ENCODE measurements at places on chromosomes 16 and 17.

- no peak for DNase-seq
Observed at GRCh38 chr16:4771646-4772045, 4.7 kb upstream of the ZNF500 start.

GRCh38 chr17:37043201-37043600 lies 94.4 kb downstream of the AATF start:
- DNase-seq: no peak

DNA sequence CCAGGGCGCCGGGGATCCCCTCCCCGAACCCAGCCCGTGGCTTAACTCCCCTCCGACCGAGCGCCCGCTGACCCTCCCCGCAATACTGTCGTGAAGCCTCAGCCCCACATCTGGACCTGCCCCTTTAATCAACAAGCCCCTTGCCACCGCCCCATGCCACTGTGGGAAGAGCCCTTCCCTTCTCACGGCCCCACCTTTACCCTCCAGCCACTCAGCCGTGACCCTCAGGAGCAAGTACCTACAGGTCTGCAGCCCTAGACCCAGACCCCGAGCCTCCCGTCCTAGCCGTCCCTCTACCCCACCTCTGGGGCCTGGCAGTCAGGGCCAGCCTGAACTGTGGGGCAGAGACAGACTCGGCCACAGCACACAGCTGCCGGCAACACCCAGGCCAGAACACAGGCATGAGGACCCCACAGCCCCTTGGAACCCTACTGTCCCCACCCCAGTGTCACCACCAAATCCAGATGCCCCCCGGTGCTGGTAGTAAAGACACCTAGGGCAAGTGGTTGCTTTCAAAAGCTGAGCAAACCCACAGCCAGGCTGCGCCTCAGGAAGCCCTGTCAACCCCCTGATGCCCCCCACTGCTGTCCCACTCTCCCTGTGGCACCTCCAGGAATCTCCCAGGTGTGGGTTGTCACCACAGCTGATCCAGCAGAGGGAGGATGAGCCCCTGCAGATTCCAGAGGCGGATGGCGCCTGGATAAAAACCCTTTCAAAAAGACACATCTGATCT lies 1.4 kb downstream of the NXPH3 start:
- DNase-seq: no peak

DNA sequence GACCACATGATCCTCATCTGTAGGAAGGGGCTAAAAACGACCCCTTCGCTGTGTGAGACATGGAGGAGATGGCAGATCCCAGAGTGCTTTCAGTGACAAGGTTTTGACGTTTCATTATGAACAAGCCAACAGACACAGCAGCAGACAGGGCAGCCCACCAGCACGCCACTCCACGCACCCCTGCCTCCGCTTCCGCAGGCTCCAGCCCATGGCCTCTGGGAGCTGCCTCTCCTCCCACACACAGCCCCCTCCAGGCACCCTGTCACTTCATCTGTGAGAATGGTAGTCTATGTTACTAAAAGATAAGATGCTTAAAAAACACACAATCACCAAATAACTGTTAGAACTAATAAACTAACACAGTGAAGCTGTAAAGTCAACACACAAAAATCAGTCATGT lies 12.3 kb upstream of the ADCY7 start:
- DNase-seq: no peak

DNA sequence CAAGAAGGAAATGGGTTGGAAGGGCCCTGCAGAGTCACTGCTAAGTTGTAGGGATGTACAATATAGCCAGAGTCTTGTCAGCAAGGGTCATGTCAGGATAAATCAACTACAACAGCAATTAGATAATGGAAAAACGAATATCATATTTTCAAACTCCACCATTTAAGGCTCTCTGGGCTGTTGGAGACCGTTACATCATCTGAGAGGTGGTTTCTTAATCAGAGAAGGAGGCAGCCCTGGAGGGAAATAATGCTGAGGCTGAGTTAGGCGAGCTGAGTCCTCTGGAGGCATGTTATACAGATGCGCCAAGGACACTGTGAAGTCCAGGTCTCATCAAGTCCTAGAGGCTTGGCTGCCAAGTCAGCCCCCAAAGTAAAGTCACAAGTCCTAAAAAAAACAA lies 30.3 kb downstream of the LYRM9 start:
- DNase-seq: no peak

DNA sequence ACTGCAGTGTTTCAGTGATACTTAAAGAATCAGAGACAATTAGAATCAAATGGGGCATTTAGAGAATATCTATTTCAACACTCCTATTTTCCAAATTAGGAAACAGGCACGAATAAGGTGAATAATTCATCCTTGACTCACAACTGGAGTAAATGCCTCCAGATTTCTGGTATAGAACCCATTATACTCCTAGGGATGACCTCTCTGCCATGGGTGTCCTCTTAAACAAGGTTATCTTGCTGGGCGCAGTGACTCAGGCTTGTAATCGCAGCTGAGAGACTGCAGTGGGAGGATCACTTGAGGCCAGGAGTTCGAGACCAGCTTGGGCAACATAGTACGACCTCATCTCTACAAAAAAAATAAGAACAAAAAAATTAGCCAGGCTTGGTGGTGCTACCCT lies 139.8 kb upstream of the ELAC2 start:
- DNase-seq: no peak

- DNase-seq: no peak
Observed at GRCh38 chr16:25093208-25094061, 18.1 kb upstream of the LCMT1 start.

DNA sequence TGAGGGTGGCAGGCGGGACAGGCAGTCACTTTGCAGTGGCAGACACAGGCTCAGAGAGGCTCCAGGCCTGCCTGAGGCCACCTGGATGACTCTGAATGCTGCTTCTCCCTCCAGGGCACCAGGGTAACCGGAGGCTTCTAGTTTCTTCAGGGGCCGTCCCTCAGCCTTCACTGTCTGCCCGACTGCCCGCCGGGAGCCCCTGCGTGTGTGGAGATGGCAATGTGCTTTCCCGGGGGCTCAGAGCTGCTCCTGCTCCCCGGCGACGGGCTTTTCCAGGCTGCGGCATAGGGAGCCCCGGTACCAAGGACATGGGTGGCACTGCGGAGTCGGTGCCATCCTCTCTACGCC lies 51.5 kb downstream of the CBFA2T3 start:
- no peak for DNase-seq

- DNase-seq: peak; percentile 96
Observed at GRCh38 chr16:89505204-89506112, 2.7 kb upstream of the SPG7 start.

DNA sequence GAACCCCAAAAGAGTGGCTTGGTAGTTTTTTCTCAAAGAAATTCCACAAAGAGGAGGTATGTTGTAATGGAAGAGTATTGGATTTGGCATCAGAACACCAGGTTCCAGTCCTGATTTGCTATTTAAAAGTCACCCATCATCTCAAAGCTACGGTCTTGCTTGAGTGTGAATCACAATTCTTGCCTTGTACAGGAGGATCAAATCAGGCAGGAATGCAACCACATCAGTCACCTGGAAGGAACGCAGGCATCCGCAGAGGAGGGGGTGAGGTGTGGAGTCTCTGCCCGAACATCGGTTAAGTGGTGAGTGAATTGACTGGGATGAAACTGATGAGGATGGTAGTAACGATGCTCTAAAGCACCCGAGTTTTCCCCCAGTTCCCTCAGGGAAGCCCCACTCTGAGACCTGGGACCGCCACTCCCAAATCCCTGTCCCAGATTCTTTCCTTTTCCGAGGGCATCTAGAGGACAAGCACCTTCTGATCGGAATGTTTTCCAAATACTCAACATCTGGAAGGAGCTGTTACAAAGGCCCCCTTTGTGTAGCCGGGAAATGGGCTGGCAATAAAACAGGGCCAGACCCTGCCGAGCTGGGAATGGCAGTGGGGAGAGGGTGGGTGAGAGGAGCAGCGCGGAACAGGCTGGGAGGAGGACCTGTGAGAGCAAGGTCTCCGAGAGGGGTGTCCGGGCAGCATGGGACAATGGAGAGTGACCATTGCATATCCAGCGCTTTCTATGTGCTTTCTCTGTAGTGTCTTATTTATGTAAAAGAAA lies 469.6 kb downstream of the SLC39A11 start:
- DNase-seq: no peak

GRCh38 chr16:77077256-77077922 lies 113.6 kb upstream of the MON1B start:
- no peak for DNase-seq

- DNase-seq: no peak
Observed at GRCh38 chr17:16129441-16130205, 85.7 kb downstream of the NCOR1 start.

- DNase-seq: no peak
Observed at GRCh38 chr16:71293919-71294318, 4.7 kb upstream of the CMTR2 start.

DNA sequence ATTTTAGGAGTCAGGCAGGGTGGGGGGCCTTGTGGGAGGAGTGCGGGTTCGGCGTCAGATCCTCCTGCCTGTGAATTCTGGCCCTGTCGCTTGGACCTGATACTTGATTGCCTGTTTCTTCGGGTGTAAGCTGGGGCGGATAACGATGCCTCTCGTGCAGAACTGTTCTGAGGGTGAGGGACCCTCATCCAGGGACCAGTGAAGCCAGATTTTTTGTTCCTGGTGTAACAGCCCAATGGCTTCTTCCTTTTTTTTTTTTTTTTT lies 1.3 kb downstream of the TBCD start:
- DNase-seq: no peak
